Ammon's horn (tissue), 1 donor: ENCODE measurements at places on chromosomes 1 and 21.

- no peak for DNase-seq
Measured at GRCh38 chr1:32877211-32878110, 6.7 kb upstream of the FNDC5 start.

- DNase-seq = no peak
Measured at GRCh38 chr1:225484657-225485214, 56.9 kb upstream of the LBR start.

- DNase-seq = no peak
Measured at GRCh38 chr1:22553991-22554522, 9.2 kb upstream of the EPHA8 start.

DNA sequence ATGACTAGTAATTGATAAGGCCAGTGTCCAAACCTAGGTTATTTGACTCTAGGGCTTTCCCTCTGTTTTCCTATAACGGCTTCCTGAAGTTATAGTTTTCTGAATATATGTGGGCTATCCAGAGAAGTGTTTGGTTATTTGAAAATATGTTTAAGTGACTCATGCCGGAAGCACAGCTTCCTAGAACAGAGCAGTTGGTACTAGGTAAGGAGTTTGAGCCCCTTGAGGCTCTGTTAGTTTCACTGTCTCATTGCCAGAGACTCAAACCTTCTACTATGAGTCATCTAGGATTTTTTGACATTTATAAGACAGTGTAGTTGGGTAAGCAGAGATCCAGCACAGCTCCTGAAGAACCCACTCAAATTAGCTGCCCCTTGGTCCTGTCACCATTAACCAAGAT, 27.1 kb upstream of the LEPR start:
- no peak for DNase-seq

GRCh38 chr1:222054416-222054815, 312.5 kb upstream of the DUSP10 start:
- no peak for DNase-seq

DNA sequence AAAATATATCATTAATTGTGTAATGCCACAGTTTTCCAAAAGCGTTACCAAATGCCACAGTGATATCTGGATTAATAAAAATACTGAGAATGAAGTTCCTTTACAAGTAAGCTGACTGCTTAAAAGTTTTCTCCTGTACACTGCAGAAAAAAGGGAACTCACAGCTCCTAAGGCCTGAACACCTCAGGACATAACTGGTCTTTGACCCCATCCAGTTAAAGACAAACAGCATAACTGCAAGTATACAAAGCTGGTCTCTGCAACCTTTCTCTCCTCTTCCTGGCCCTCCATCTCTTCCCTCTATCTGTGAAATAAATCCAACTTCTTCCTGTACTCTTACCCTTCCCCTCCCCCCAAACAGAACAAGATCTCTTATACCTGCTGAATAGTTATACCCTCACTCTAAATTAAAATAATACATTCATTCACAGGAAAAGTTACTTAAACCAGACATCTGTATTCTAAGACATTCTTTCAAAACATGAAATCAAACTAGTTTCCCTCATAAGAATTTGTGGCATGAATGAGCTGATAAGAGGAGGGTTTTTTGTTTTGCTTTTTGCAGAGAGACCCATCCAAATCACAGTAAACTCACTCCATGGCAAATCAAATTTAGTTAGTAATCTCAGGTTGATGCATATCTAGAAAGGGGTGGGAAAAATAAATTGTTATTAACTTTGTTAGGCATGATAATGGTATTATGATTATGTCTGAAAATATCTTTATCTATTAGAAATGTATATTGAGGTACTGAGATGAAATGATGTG, 2.9 kb downstream of the DIPK1A start:
- no peak for DNase-seq

DNA sequence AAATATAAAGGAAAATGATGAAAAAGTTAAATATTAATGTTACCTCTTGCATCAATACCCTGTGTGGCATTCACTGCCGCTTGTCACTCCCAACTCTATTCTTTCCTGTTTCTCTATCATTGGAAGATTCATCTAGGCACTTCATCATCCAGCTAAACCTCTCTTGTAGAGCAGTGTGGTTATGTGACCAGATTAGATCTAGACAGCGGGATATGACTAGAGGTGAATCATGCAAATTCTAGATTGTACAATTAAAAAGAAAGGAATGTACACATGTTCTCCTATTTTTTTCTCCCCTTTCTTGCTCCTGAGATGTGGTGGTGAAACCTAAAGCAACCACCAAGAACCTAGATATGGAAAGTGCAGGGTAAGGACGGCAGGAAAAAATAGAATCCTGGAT, 174.1 kb downstream of the LBR start:
- no peak for DNase-seq

DNA sequence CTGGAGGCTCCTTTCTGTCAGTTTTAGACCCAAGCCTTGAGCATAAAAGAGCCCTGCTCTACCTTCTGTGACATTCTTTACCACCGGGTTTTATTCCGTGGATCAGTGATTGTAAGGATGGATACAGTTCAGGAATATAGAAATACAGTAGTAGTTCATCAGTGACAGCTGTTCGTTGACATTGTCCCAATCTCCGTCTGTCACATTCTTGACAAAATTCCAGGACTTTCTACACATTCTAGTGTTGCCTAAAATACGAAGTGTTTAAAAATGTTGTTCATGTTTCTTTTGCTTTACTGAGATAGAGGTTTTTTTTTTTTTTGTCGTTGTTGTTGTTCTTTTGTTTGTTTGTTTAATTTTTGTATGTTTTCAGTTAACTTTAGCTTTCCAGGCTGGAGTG, 29.9 kb downstream of the MAP10 start:
- DNase-seq = no peak

GRCh38 chr1:18516473-18516872, 35.7 kb downstream of the KLHDC7A start:
- DNase-seq = no peak

DNA sequence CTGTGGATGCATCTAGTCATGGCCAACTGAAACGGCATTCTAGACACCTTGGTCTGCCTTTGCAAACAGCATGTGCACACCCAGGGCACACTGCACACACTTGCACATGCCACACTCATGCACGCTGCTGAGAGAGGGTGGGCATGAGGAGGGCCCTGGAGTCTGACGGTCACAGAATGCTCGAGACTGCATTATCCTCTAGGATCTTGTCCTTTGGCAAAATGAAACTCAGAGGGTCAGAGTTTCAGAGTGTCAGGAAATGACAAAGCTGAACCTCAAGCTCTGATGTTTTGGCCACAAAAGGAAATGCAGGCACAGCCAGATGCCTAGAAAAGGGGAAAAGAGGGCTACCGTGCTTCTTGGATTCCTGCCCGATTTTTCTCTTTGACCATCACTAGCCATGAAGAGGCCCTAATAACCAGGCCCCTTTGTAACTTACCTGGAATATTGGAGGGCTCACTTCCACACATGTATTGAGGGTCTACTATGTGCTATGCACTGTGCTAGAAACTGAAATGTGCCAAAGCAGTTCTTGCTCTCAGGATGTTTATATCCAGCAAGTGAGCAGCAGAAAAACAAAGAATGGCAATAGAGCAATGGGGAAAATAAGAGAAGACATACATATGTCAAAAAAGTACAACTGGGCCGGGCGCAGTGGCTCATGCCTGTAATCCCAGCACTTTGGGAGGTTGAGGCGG, 65.4 kb downstream of the TOMM20 start:
- DNase-seq = no peak

- peak; percentile 14 for DNase-seq
Measured at GRCh38 chr1:7886405-7886745, 33.5 kb upstream of the UTS2 start.

DNA sequence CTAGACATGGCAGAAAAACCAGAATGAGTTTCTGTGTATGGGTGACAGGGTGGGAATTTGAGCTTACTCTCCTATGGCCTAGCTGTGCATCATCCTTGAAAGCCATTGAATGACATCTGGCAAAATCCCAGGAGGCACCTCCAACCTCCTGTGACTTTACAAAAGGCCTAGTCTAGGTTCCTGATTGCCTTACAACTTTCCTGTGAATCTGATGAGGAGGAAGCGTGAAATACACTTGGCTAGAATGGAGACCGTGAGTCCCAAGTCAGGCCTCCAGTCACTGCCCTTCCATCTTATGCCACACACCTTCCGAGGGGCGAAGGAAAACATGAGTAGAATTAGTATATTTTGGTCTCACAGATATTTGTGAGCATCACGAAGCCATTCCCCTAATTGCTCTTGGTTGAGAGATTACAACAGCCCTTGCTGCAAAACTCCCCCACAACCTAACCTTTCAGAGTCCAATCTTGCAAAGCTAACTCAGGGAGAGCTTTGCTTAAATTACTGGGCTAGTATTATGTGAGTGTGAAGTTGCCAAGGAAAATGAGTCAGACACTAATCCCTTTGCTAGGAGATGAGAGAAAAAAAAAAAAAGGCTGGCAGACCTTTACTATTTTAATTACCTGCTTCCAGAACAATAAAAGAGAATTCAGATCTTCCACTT, 36.3 kb upstream of the PAXBP1 start:
- DNase-seq = no peak

DNA sequence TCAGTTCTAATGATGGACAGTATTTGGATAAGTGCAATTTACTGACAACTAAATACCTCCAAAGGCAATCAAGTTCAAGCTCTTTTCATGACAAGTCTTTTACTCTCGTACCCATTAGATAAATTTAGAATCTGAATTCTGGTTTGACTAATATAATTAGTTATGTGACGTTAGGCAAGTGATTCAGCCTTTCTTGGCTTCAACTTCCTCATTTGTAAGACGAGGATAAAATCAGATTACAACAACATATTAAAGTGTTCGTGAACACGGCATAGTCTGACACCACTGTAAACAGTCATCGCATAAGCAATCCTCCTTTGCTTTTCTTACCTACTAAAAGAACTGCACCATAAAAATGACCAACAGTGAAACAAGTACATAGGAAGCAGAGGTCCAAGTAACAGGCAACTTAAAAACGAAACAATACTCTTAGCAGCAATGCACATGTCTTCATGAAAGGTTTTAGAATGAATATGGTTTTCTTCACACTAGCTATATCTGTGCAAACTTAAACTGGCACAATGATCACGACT, 25.7 kb downstream of the COA6 start:
- no peak for DNase-seq

DNA sequence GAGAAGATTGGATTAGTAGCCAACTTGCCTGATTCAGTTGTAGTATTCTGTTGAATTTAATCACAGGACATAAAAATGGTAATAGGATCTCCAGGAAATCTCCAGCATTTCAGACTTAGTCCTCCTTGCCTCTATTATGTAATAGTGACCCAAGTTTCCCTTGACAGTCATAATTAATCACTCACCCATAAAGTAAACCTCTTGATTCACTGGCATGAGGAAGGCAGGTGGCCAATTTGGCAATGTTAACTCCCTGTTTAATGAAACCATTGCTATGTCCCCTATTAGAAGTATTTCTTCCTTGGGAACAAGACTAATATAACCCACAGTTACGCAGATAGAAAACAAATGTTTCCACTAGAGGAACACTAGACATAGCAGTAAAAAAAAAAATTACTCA, 604.8 kb upstream of the CXADR start:
- peak; percentile 62 for DNase-seq

DNA sequence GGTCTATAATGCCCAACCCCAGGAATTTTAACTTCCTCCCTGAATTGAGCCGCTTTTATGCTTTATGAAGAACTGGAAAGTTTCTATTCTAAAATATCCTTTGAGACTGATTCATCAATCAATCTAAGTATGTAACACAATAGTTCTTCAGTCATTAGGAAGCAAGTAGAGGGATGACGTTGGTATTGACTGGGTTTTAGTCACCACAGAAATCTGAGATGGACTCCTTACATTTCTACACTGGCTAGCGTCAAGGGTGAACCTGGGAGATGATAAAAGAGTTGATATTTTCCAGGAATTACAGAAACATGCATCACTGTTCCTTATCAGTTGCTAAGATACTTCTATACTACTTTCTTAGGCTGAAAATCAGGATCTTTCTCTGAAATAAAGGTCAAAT, 308.0 kb downstream of the HMCN1 start:
- DNase-seq = no peak
